ENCODE measurements at places on chromosomes 2 and 18.

GRCh38 chr2:82968358-82968757 lies 1490.7 kb downstream of the SUCLG1 start:
- no peak for DNase-seq

GRCh38 chr2:16155766-16156165 lies 215.4 kb downstream of the MYCN start:
- DNase-seq, result no peak

DNA sequence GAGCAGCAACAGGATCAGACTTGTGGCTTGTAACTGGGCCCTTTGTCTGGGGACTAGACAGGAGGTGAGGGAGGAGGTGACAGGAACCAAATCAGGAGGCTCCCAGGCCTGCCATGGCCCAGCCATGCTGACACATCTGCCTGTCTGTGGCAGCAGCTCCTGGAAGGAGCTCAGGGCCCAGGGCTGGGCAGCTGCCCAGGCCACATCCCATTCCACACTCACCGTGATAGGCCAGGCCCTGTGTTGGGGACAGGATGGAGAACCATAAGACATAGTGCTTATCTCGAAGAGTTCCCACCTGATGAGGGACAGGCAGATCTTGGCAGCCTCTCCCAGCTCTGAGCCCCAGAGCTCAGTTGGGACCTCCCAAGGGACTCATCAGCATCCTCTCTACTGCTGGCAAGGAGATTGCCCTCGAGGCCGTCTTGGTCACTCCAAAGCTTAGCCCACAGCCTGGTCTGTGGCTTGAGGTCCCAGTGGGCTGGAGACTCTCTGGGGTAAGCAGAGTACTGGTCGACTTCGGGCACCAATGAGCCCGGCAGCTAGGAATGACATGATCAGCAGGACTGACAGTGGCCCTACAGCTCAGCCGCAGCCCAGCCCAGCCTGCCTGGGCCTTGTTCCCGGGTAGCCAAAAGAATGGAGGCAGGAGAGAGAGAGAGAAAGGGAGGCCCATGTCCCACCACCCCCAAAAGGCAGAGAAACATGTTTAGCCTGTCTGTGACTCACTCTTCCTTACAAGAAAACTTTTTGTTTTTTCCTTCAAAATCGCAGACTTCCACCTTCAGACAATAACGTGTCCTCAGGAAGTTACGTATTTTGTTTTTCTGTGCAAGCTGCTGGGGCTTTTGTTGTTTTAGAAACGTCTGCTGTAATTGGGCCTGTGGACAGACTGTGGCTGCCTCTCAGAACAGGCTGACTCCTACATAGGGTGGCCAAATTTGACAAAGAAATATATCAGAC lies 82.1 kb downstream of the HS1BP3 start:
- no peak for DNase-seq

DNA sequence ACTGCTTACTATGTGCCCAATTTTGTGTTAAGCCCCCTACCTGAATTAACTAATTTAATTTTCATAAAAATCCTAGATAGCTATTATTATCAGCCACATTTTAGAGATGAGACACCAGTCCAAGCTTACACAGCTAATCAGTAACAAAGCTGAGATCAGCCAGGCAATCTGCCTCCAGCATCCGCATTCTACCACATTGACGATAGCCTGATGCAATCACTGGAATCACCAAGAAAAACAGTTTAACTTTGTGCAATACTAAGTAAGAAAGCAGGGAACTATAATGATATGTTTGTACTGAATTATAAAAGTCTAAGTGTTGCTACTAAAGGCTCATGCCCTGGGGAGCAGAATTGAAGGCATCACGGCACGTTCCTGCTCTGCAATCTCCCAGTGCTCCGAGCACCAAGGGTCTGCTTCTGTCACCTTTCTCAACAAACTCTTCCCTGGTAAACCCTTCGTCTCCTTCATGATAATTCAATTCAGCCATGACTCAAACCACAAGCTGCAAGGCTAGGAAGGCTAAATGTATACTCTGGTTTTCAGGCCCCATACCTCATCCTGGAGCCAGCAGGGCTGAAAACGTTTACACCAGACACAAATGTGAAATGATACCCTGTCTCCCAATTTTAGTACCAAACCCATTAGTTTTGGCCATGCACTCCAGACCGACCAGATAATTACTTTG lies 19.4 kb downstream of the KANSL3 start:
- DNase-seq, result no peak
